ENCODE measurements at places on chromosomes 13 and 19.

GRCh38 chr13:20174656-20175405 lies 14.0 kb upstream of the GJA3 start:
- DNase-seq = no peak

DNA sequence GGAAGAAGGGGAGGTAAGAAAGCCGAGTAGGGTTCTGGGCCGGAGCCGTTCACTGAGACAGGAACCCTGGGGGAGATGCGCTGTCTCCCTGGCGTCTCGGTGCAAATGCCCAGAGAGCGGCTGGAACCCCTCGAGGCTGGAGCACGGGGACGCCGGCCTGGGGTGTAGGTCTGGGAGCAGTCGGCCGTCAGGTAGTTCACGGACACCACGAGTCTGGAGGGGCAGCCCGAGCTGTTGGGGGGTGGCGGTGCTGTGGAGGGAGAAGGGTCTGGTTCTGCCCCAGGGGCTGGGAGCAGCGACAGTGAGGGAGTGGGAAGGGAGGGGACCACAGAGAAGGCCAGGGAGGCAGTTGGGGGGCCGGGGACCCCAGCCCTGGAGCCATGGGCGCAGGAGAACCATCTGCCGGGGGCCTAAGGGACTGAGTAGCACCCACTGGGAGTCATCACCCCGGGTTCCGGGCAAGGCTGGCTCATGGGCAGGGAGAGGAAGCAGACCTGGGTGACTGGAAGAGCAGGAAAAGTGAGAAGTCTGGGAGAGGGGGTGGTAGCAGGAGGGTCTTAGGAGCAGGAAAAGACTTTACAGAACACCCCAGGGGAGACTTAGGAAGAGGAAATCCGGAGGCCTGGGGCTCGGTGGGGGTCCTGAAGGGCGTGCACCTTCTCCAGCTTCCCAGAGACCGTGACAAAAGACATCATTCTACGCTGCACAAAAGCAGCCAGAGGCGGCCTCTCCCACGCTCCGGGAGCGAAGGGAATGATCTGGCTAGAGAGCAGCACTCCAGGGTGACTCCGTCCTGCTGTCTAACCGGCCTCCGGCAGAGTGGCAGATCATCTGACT lies 173.1 kb upstream of the SOX1 start:
- no peak for DNase-seq

DNA sequence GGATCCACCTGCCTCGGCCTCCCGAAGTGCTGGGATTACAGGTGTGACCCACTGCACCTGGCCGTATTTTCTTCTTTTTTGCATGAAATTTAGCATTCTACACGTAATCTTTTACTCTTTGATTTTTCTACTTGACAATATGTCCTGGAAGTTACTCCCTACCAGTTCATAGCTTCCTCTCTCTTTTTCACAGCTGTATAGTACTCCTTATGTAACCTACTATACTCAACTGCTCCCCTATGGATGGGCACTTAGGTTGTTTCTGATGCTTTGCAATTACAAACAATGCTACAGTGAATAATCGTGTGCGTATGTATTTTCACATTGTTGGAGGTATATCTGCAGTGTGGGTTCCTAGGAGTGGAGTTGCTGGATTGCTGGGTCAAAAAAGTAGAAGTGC lies 90.5 kb upstream of the FARP1 start:
- no peak for DNase-seq

- DNase-seq = no peak
Measured at GRCh38 chr13:95626768-95627167, 17.7 kb downstream of the DZIP1 start.

DNA sequence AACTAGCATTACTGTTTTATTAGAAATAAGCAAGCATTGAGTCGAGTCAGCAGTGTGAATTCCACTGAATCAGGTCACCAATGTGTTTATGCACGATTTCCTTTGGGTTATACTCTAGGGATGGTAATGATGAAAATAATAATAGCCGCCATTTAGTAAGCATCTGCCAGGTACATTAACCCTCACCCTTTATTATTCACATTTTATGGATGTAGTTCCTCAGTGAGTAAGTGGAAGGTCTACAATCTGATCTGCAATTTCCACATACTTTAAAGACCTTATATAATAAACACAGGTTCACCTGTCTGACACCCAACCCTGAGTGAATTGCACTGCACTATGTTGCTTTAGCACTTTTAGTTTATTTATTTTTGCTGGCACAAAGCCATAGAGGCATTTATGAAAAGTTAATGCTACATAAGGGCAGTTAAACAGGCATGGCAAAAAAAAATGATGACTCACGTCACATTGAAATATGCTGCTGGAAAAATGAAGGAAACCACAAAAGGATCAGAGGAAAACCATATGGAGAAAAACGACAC lies 122.4 kb downstream of the TRPC4 start:
- peak; percentile 91 for DNase-seq

DNA sequence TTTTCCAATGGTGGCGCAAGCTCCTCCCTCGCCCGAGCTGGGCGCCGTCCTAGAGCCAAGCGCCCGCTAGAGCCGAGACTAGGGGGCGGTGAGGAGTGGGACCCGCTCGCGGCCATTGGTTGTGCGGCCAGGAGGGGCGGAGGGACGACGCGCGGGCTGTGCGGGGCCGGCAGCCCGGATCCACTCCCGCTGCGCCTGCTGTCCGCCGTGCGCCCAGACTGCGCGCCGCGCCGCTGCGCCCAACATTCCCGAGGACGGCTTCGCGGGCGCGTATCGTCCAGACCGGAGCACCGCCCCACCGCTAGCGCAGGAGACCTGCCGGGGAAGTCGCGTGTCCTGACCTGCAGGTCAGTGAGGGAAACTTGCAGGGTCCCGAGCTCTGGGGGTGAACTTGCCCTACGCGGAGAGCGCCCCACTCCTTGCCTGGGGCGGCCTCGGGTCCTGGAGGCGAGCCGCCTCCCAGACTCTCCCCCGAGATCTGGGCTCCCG lies at the start of gene SERTM1:
TSS of gene SERTM1 (plus strand) at position 183 of the 489 bp plus-strand sequence. CDS start 21,059 bp downstream, outside the sequence.
- peak; percentile 42 for DNase-seq

GRCh38 chr19:56725829-56726424 lies 54.4 kb upstream of the ZNF835 start:
- DNase-seq = no peak

DNA sequence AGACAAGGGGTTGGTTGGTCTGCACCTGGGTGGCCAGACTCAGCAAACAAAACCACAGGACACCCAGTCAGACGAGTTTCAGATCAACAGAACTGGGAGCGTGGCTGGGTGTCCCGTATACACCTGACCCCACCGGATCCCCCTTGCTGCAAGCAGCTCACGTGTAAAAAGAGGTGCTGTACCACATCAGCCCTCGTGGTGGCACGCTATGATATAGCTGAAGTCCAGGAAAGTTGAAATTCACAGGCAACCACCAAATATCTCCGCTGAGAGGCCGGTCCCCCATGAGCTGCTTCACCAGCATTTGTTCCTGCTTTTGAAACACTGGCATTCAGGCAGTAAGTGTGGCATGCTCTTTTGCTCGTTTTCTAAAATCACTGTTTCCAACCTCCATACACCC lies 92.3 kb downstream of the TUBA3C start:
- no peak for DNase-seq

GRCh38 chr13:43865892-43866291 lies 13.6 kb downstream of the CCDC122 start:
- DNase-seq = no peak

DNA sequence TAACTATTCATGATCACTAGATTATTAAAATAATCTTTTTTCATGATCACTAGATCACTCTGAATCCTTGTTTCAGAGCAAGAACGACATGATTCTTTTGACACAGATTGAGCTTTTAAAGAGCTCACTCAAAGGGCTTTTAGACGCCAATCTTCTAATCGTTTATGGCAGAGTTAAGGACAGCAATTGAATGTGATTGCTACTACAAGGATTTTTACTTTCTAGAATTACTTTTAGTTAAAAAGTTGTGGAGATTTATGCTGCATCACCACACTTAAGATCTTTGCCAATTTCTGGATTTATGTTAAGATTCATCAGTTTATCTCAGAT lies 1.3 kb downstream of the EXOSC8 start:
- no peak for DNase-seq

DNA sequence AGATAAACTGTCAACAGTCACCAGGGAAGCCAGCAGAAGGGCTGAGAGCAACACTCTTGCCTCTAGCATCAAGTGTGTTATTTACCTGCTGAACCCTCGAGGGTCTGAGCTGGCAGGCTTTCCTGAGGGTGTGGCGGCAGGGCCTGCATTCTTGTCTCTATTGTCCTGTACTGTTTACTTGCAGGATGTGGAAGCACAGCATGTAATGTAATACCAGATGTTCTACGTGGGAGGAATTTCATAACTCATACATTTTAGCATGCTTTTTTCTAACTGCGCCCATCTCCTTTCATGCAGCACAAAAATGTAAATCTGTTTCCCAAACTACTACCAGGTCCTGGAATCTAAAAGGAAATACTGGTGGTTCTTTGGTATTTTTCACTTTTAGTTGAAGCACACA lies 153.1 kb downstream of the RGCC start:
- peak; percentile 50 for DNase-seq

GRCh38 chr13:47480121-47480520 lies 521.0 kb downstream of the SUCLA2 start:
- DNase-seq = no peak

DNA sequence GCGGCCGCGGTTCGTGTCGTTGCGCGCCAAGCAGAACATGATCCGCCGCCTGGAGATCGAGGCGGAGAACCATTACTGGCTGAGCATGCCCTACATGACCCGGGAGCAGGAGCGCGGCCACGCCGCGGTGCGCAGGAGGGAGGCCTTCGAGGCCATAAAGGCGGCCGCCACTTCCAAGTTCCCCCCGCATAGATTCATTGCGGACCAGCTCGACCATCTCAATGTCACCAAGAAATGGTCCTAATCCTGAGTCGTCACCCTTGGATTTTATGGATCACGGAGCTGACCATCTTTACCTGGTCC lies 475 bp downstream of the MRPL57 start:
- DNase-seq = peak; percentile 31
